ENCODE measurements at places on chromosomes 3 and 15. TPM values are rescaled to one million over a fixed set of nuclear protein-coding genes. Genes with fewer than 3 reads are reported as not detected.

Gene ITIH4
- 60.7 TPM for total RNA-seq

Gene CSNK1G1
- 13.8 TPM for total RNA-seq

Gene THRB
- total RNA-seq = 6.9 TPM

Gene GHSR
- not detected for total RNA-seq

Gene GP5
- total RNA-seq = not detected

Gene FBXO40
- total RNA-seq = not detected

Gene RARRES1
- total RNA-seq = 3.0 TPM

Gene SUSD5
- not detected for total RNA-seq

Gene TMEM212
- total RNA-seq = not detected

Gene ROBO2
- 3.0 TPM for total RNA-seq

Gene GRK7
- not detected for total RNA-seq

Gene CACNA1D
- 9.9 TPM for total RNA-seq

Gene RTP1
- total RNA-seq = not detected

Gene CPLX3
- total RNA-seq = not detected

Gene LRRC2
- 1.8 TPM for total RNA-seq

Gene LZTFL1
- total RNA-seq = 14.5 TPM

Gene ZNF385D
- 5.9 TPM for total RNA-seq

Gene VGLL3
- total RNA-seq = 10.2 TPM

Gene EFHB
- total RNA-seq = not detected

Gene ZMYND10
- total RNA-seq = 1.3 TPM

Gene IL17RB
- total RNA-seq = 16.5 TPM

Gene HAUS2
- 8.6 TPM for total RNA-seq

Gene SPINK8
- total RNA-seq = not detected

Gene CLDN18
- total RNA-seq = 10.1 TPM

Gene SLCO2A1
- 7.0 TPM for total RNA-seq

Gene CHRM5
- not detected for total RNA-seq

Gene NAA80
- total RNA-seq = 11.2 TPM

Gene DZIP1L
- total RNA-seq = 70.2 TPM

Gene GOLGA8O
- total RNA-seq = not detected

Gene RFTN1
- total RNA-seq = 6.5 TPM

Gene UTS2B
- not detected for total RNA-seq

Gene COL7A1
- 2.3 TPM for total RNA-seq

Gene GASK1A
- total RNA-seq = 8.8 TPM

Gene GOLGA8J
- total RNA-seq = not detected

Gene KLF13
- 38.4 TPM for total RNA-seq

Gene TMEM266
- 0.66 TPM for total RNA-seq

Gene SLC28A2
- 2.3 TPM for total RNA-seq

Gene MTHFS
- 26.5 TPM for total RNA-seq

Gene PARP9
- total RNA-seq = 17.1 TPM

Gene STAC
- total RNA-seq = not detected

Gene GATM
- 1,447 TPM for total RNA-seq

Gene GOLGA6B
- not detected for total RNA-seq
